Naive thymus-derived CD8-positive, alpha-beta T cell (primary cell): ENCODE measurements at places on chromosomes 3 and 15. TPM values are rescaled to one million over a fixed set of nuclear protein-coding genes. Genes with fewer than 3 reads are reported as not detected.

HACL1 gene
- 41.5 TPM for total RNA-seq

SMCO1 gene
- not detected for total RNA-seq

CCR9 gene
- 1.9 TPM for total RNA-seq

ITPKA gene
- not detected for total RNA-seq

APEH gene
- 139 TPM for total RNA-seq

PAK2 gene
- total RNA-seq = 81.0 TPM

DNA sequence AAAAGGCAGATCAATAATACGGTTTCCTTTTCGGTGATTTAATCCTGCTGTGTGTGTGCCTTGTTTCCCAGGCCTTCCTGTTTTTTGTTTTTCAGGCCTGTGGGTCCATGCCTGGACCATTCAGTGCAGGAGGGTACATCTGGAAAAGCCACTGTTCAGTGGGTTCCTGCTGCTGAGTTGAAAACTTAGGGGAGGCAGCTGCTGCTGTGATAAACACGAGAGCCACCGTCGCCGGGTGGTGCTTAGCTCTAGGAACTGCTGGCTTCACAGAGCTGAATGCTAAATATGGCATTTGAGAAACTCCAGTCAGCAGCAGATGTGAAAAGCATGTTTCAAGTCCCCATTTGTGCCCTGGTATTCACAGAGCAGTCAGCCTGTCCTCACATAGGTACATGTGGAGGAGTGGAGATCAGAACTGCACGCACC, 44.0 kb downstream of the SYNM start:
- H3K27ac ChIP-seq = no peak overlapping the region
- H3K4me1 ChIP-seq = no peaks in the 10 kb centered on the region

GRCh38 chr3:47476644-47477199, 981 bp upstream of the SCAP start:
- H3K27me3 ChIP-seq = no peaks in the 10 kb centered on the region
- H3K4me1 ChIP-seq = peaks cover 35% of the 10 kb centered on the region
- DNase-seq = no peak
- H3K4me3 ChIP-seq = peak overlapping the region; percentile 92
- peak overlapping the region; percentile 96 for H3K27ac ChIP-seq

- DNase-seq = no peak
- peaks cover 3% of the 10 kb centered on the region for H3K4me1 ChIP-seq
- H3K27ac ChIP-seq = no peak overlapping the region
Measured at GRCh38 chr3:54376939-54377578, 254.7 kb downstream of the CACNA2D3 start.

DNA sequence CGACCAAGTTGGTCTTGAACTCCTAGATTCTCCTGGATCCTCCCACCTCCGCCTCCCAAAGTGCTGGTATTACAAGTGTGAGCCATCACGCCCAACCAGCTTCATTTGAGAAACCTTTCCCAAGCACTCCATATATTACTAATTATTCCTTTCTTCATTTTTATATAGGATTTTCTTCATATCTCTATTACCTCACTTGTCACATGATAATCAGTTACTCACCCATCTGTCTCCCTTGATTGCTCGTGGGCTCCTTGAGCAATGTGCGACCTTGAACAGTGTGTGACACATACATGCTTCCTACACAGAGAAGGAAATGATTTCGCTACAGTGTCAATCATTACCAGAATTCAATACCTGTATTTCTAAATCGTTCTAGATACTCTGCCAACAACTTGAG, 110.7 kb upstream of the C2CD4B start:
- H3K27ac ChIP-seq = no peak overlapping the region
- H3K4me1 ChIP-seq = no peaks in the 10 kb centered on the region
- no peak for DNase-seq
- peaks cover 17% of the 10 kb centered on the region for H3K27me3 ChIP-seq
- H3K36me3 ChIP-seq = peaks cover 1% of the 10 kb centered on the region

- H3K27me3 ChIP-seq = peaks cover 5% of the 10 kb centered on the region
- DNase-seq = no peak
- H3K4me3 ChIP-seq = no peak overlapping the region
- H3K27ac ChIP-seq = no peak overlapping the region
- no peaks in the 10 kb centered on the region for H3K4me1 ChIP-seq
- no peaks in the 10 kb centered on the region for H3K36me3 ChIP-seq
Measured at GRCh38 chr3:125192190-125193035, 20.1 kb downstream of the SLC12A8 start.

DNA sequence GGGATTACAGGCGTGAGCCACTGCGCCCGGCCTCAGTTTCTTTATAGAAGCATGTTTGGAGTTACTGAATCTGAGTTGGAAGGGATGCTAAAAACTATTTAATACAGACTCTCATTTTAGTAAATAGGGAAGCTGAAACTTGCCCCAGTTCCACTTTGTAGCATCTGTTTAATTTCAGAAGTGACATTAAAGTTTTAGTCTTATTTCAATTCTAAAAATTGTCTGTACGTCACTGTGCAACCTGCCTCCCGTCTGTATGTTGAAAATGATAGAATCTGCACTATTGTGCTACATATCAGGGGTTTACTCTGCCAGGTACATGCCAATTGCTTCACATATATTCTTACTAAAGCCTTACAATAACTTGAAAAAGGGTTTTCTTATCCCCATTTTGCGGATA, 15.3 kb downstream of the CNOT10 start:
- H3K4me1 ChIP-seq = peaks cover 34% of the 10 kb centered on the region
- DNase-seq = no peak
- no peak overlapping the region for H3K4me3 ChIP-seq
- peaks cover 21% of the 10 kb centered on the region for H3K36me3 ChIP-seq
- no peak overlapping the region for H3K27ac ChIP-seq

GRCh38 chr3:135082706-135083105, 287.6 kb downstream of the EPHB1 start:
- peaks cover 8% of the 10 kb centered on the region for H3K27me3 ChIP-seq
- H3K4me1 ChIP-seq = no peaks in the 10 kb centered on the region
- H3K36me3 ChIP-seq = no peaks in the 10 kb centered on the region
- H3K4me3 ChIP-seq = no peak overlapping the region
- no peak for DNase-seq

GRCh38 chr3:141306276-141306675, 62.0 kb upstream of the ZBTB38 start:
- H3K27me3 ChIP-seq = no peaks in the 10 kb centered on the region
- DNase-seq = no peak
- no peaks in the 10 kb centered on the region for H3K36me3 ChIP-seq
- H3K4me1 ChIP-seq = peaks cover 21% of the 10 kb centered on the region

- peak; percentile 27 for DNase-seq
- H3K27ac ChIP-seq = no peak overlapping the region
- peaks cover 4% of the 10 kb centered on the region for H3K4me1 ChIP-seq
- no peaks in the 10 kb centered on the region for H3K36me3 ChIP-seq
Measured at GRCh38 chr15:39919411-39919747, 687 bp downstream of the GPR176 start.

- no peak overlapping the region for H3K4me3 ChIP-seq
- H3K27ac ChIP-seq = no peak overlapping the region
- H3K27me3 ChIP-seq = peaks cover 56% of the 10 kb centered on the region
Measured at GRCh38 chr3:64048631-64049061, 25.4 kb upstream of the PSMD6 start.

DNA sequence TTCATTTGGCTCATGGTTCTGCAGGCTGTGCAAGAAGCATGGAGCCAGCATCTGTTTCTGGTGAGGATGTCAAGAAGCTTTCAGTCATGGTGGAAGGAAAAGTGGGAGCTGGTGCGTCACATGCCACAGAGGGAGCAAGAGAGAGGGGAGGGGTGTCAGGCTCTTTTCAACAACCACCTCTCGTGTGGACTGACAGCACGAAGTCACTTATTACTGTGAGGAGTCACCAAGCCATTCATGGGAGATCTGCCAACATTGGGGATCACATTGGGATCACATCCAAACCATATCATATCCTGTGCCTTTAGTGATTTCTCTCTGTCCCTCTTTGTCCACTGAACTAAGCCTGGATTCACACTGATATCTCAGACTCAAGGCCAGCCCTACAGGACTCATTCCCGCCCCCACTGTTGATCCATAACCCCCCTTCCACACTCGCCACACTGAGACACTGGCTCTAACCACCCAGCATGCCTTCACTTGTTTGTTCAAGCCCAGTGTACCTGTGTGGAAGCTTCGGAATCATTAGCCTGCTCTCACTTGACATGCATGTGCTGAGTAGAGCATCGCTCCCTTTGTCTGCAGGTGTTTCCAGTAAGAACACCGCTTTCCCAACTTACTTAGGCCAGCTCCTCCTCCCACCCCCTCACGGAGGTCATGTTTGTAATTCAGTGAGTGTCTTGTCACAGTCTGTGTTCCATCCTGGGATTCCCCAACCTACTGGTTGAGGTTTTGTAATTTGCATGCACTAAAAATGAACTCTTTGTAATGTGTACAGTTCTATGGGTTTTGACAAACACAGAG, 132.2 kb downstream of the KLF13 start:
- H3K4me3 ChIP-seq = peak overlapping the region; percentile 3
- H3K36me3 ChIP-seq = no peaks in the 10 kb centered on the region
- H3K27me3 ChIP-seq = no peaks in the 10 kb centered on the region
- peaks cover 8% of the 10 kb centered on the region for H3K4me1 ChIP-seq

DNA sequence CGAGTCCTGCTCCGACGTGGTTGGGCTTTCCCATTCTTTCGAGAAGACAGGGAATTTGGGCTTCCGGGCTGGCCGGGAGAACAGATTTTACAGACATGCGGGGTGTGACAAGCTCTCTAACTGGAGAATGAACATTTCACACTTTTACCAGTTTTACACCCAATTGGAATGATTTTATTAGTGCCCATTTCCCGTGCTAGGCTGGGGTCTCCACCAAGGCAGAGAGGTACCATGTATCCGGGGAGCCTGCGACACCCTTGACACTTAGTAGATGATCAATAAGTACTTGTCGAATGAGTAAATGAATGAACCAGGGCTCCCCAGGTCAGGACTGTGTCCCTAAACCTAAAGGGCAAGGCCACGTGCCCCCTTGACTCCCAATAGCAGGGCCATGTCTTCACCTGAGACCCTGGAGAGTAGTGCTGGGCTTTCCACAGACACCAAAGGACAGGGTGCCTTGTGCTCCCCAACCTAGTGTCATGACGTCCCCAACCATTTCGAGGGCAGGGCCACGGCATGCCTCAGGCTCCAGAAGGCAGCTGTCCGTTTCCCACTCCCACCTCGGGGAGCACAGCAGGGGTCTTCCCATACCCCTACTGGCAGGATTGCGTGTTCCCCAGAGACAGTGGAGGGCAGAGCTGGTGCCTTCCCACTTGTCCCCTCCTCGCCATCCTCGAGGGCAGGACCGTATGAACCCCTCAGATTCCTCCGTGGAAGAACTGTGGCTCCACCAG, 679 bp upstream of the MYD88 start:
- H3K4me1 ChIP-seq = peaks cover 74% of the 10 kb centered on the region
- peak; percentile 34 for DNase-seq
- peak overlapping the region; percentile 95 for H3K4me3 ChIP-seq

DNA sequence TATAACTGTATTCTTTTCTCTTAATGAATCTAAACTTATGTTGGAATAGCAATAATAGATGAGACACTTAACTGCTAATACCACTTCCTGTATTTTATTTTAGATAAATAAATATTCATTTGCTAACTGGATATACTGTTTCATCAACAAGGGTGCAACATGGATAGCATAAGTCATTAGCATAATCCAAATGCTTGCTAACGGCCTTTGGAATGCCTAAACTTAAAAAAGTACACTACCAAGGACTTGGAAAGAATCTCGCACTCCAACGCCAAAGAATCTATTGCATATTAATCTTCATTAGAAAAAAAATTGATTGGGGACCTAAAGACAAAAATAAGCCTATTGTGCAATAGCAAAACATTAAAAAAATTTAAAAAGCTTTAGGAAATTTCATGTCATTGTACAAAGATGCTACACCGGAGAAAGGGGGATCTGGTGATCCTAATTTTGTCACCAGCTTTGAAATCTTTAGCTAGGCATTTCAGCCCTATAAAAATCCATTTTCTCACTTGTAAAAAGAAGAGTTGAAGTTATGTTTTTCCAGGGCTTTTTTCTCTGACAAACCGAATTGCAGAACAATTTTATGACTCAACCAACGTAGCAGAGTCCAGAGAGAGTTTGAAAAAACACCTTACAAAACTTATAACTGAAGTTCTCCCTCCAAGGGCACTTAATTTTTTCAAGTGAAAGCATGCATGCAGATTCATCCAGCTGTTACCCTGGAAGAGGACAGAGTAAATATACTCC, 4.1 kb downstream of the VGLL3 start:
- no peaks in the 10 kb centered on the region for H3K36me3 ChIP-seq
- peaks cover 24% of the 10 kb centered on the region for H3K27me3 ChIP-seq
- H3K4me3 ChIP-seq = no peak overlapping the region
- H3K27ac ChIP-seq = no peak overlapping the region

- no peaks in the 10 kb centered on the region for H3K4me1 ChIP-seq
- H3K4me3 ChIP-seq = no peak overlapping the region
- no peak for DNase-seq
- H3K36me3 ChIP-seq = peaks cover 4% of the 10 kb centered on the region
- H3K27ac ChIP-seq = no peak overlapping the region
- peaks cover 6% of the 10 kb centered on the region for H3K27me3 ChIP-seq
Measured at GRCh38 chr3:181230258-181230657, 240.7 kb upstream of the DNAJC19 start.

GRCh38 chr3:76429581-76430177, 610.2 kb upstream of the ROBO2 start:
- no peak for DNase-seq
- H3K27ac ChIP-seq = no peak overlapping the region
- H3K4me3 ChIP-seq = no peak overlapping the region
- no peaks in the 10 kb centered on the region for H3K4me1 ChIP-seq
- H3K36me3 ChIP-seq = no peaks in the 10 kb centered on the region

DNA sequence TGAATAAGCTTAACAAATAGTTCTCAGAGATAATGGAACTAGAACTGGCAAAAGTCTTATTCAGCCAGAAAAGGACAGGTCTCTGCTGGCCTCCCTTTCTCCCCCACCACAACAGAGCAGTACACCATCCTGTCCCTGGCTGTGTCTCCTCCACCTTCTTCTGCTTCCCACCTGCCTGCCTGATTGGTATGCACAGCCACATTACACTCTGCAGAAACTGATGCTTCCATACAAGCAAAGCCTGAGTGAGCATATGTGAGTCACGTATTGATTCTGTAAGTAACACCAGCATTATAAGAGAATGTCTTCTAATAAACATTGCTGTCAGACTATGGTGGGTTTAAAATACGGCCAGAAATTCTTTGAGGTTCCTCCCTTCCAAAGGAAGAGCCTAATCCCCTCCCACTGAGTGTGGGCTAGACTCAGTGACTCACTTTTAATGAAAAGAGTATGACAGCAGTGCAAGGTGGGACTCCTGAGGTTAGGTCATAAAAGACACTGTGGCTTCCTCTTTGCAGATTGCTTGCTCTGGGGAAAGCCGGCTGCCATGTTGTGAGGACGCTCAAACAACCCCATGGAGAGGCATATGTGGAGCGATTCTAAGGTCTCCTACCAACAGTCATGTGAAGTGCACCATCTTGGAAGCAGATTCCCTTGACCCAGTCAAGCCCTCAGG, 44.4 kb downstream of the ANXA2 start:
- H3K27me3 ChIP-seq = no peaks in the 10 kb centered on the region
- no peak overlapping the region for H3K27ac ChIP-seq
- H3K4me3 ChIP-seq = no peak overlapping the region
- no peak for DNase-seq

DNA sequence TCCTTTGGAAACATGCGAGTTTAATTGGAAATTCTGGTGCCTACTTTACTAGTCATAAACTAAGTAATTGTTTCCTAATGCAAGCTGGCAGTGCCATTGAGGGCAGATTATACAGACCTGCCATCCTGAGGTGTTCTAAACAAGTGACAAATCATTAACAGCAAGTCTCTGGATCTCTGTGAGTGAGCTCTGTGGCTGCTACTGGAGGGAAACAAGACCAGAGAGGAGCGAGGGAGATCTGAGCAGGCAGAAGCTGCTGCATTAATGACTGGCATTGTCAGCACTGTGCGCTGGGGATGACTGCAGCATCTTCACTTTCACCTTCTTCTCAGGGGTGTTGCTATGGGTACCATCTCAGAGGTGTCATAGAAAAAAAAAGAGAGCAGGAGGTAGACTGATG, 308.4 kb upstream of the DPH6 start:
- H3K27ac ChIP-seq = no peak overlapping the region
- no peak for DNase-seq
- H3K36me3 ChIP-seq = no peaks in the 10 kb centered on the region
- H3K4me3 ChIP-seq = no peak overlapping the region
- H3K4me1 ChIP-seq = no peaks in the 10 kb centered on the region
